Thymus (tissue), 14 donors: ENCODE measurements at places on chromosomes 16 and 17. TPM values are rescaled to one million over a fixed set of nuclear protein-coding genes. Genes with fewer than 3 reads are reported as not detected.

PIRT gene
- 0.09 TPM for total RNA-seq

NLRC5 gene
- total RNA-seq, result 23.3 TPM

DNA sequence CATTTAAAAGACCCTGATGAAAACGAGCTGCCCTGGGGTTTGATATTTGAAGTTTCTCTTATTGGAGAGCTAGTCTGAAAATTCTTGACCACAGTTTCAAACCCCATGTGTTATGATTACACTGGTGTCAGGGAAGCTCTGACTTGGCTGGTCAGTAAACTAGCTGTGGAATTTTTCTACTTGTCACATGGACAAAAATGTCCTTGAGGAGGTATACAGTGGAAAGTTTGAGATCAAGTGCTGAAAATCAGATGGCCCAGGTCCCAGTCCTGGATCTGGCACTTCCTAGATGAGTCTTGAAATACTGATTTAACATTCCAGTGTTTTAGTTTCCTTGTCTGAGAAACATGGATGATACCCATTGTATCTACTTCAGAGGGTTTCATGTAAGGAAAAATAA, 30.7 kb upstream of the SOX9 start:
- no peak for DNase-seq

DNA sequence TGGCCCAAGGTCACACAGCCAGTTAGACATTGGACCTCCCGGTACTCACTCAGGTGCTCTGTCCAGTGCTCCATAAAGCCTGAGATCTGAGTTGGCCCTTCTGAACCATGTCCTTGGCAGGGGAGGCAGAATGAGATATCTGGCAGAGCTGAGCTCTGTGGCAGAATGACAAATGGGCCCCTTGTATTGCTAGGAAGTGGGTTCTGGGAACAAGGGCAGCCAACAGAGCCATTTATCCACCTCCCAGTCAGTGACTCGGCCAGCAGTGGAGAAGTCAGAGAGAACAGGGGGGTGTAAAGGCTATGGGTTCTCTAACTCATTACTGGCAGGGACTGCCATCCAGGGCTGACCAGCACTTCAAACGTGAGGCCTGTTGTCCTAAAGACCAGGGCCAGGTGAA, 117.1 kb upstream of the NLRP1 start:
- no peak for DNase-seq

DNA sequence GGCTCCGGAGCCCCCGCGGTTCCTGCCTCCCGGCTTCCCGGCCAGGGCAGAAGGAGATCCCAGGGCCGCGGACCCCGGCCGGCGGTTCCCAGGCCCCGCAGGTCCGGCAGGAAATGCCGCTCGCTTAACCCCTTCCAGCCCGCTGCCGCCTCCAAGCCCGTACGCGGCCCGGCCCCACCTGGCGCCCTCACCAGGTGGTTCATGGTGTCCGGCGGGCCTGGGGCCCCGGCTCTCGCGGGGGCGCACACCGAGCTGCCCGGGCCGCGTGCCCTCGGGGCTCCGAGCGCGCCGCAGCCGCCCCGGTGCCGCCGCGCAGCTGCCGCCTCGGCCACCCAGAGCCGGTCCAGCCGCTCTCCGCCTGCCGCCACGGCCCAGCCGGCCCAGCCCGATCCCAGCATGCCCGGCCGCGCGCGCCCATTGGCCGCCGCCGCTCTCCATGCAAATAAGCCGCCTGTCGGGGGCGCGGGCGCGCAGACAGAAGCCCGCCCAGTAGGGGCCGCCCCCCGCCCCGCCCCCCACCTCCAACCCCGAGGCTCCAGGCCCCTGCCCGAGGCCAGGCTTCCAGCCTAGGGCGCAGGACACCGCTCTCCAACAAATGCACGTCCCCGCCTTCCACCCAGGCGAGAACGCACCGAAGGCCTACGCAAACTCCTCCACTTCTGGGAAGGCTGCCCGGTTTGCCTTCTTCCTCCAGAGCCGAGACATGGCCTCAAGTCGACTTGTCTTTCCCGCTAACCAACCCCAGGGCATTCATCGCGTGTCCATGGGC, at the start of gene BCAR1:
BCAR1 (minus strand) TSS at position 345 of the 769 bp plus-strand sequence; CDS start at position 203, 142 bp downstream.
- DNase-seq, result no peak

SLC16A6 gene
- 2.0 TPM for total RNA-seq

FNDC8 gene
- total RNA-seq, result not detected

- no peak for DNase-seq
Measured at GRCh38 chr16:56357765-56358322, 67.5 kb downstream of the AMFR start.

DNA sequence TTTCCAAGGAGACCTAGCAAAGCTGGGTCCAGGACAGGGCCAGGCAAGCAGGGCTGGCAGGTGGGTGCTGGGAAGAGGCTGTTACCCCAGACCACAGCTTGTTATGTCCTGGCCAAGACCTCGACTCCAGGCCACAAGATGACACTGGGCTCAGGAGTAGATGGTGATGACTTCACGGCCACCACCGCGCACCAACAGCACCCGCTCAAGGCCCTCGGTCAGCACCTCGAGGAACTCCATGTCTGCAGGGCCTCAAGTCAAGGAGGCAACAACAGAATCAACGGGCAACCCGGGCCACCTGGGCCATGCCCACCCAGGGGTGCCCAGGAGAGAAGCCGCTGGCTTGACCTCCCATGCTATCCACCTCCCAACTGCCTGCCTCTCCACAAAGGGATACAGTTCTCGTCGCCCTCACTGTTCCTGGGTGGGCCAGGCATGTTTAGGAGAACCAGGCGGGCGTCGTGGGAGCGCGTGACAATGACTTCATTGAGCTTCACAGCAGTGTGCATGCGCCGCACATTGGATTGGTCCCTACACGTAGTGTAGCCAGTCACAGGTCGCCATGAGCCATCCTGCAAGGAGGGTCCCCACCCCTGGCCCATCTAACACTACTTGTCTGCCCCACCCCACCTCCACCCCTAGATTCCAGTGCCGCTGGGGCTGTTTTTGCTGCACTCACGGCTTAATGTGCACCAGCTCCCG, 921 bp upstream of the LCAT start:
- no peak for DNase-seq

SP6 gene
- 0.28 TPM for total RNA-seq

GRCh38 chr17:43701318-43701743, 39.6 kb upstream of the MEOX1 start:
- DNase-seq, result no peak

PYDC1 gene
- total RNA-seq, result 1.3 TPM
